Activated naive CD4-positive, alpha-beta T cell treated with anti-CD3 and anti-CD28 coated beads for 36 hours (primary cell): ENCODE measurements at places on chromosomes 6 and 20. TPM values are rescaled to one million over a fixed set of nuclear protein-coding genes. Genes with fewer than 3 reads are reported as not detected.

Gene DAAM2
- total RNA-seq: not detected

Gene OLIG3
- not detected for total RNA-seq

Gene FOXS1
- not detected for total RNA-seq

Gene RRBP1
- 19.6 TPM for total RNA-seq

Gene RIPOR2
- 116 TPM for total RNA-seq

Gene PSMG4
- total RNA-seq: 23.9 TPM

DNA sequence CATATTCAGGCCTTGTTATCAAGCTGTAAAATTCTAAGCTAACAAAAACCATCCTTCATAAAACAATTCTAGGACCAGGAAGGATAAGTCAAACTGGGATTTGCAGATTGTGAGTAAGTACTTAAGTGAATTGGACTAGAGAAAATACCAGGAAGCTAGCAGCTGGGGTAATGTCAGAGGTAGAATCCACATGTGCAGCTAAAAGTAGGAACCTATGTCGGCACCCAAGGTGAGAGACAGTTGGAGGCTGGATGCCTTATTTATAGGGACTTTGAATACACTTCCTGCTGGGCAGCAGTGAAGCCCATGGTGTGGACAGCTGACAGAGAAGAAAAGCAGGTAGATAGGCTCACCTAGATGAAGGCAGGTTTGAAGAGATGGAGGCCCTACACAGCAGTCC is 127.3 kb downstream of the FLRT3 start:
- DNase-seq: no peak

GRCh38 chr6:75935473-75935793 is 137.0 kb downstream of the IMPG1 start:
- no peak for DNase-seq

DNA sequence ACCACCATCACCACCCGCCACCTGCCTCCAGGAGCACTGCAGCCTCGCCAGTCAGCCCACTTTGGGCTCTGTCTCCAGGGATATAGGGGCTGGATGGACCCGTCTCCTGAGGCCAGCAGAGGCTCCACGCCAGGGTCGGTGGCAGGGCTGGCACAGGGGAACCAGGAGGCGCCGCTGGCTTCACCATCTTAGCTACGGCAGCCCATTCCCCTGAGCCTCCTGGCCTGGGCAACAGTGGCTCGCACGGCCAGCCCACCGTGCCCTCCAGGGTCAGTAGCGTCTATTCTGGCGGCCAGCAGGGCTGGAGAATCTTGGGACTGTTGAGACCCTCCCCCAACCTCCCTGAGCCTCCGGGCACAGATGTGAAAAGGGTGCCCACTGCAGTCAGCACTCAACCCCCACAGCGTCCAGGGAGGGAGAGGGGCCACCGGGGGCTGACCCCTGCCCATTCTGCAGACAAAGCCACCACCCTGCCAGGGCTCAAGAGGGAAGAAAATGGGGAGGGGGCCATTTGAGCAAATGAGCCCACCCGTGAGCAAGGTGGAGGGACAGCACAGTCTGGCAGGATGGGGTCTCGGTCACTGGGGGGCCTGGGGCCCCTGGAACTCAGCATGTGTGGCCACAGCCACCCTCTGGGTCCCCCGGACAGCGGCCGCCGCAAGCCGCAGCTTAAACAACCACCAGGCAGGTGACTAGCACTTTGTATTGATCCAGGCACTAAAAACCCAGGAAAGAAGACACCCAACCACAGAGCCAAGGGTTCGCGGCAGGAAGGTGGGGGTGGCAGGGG is 28.7 kb downstream of the KCNQ2 start:
- no peak for DNase-seq

GRCh38 chr6:45052325-45052724 is 275.8 kb upstream of the RUNX2 start:
- DNase-seq: no peak

GRCh38 chr6:128303870-128304269 is 216.5 kb downstream of the PTPRK start:
- DNase-seq: no peak

- no peak for DNase-seq
These were observed 256.1 kb downstream of the PLCB1 start for GRCh38 chr20:8388141-8388540.

DNA sequence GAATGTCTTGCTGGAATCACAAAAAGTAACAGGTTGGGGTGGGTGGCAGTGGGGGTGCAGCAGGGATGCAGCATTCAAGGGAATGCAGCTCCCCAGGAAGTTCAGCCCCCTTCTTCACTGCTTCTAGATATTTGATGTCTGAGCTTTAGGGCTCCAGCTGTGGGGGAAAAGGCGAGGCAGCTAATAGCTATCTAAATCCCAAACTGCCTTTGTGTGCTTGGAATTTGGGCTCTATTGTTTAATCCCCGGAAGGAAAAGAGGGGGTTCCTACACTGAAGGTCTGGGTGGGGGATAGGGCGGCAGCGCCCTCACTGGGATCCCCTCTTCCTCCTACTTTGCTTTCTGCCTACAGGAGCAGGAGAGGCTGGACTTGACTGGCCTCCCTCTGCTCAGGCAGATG is 116.5 kb downstream of the SOBP start:
- DNase-seq: no peak

- no peak for DNase-seq
These were observed 20.8 kb upstream of the MLN start for GRCh38 chr6:33824461-33825154.

DNA sequence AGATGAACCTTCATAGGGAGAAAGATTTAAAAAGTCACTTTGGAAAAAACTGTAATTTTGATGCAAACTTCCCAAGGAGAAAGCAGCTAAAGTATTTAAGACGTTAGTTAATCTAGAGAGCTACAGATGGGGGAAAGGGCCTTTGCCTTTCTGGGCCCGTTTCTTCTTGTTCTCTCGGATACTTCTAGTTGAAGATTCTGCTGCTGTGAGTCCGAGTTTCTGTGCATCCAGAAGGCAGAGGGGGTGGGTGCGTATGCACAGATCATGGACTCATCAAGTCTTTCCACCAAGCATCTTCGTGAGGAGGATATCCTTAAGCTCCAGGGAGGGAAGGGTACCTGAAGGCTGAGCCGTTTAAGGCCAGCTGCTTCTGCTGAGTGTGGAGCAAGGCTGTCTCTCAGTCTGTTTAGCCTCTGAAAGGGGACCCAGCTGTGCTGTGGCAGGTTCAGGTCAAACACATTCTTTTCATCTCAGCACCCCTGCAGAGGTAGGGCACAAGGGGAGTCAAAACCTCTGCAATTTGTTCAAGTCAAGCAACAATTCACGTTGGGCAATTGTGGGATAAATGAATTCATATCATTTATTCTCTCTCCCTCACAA is 4.3 kb downstream of the LAMP5 start:
- no peak for DNase-seq

- DNase-seq: no peak
These were observed 10.1 kb downstream of the AAR2 start for GRCh38 chr20:36246401-36246800.

DNA sequence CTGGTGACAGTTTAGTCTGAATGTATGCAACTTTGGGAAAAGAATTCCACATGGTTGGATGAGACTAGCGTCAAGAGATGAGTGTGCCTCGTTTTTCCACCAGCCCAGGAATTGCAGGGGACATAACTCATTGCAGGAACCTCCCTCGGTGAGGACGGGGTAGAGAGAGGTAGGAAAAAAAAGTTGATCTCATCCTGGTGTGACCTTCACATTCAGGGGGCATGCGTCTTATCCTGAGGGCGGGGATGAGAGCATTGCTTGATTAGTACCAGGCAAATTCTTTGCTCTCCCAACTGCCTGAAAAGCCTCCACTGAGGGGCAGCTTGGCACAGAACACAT is 11.8 kb downstream of the TLDC2 start:
- DNase-seq: no peak
